AG04450 (cell line): ENCODE measurements at places on chromosomes 1 and 21.
A peak's percentile ranks its signal among the peaks of the same experiment; 100 is the strongest.

- no peak for DNase-seq
Measured at GRCh38 chr1:107862064-107862463, 102.9 kb downstream of the VAV3 start.

- no peak for DNase-seq
Measured at GRCh38 chr1:165633614-165634013, 2.6 kb downstream of the MGST3 start.

DNA sequence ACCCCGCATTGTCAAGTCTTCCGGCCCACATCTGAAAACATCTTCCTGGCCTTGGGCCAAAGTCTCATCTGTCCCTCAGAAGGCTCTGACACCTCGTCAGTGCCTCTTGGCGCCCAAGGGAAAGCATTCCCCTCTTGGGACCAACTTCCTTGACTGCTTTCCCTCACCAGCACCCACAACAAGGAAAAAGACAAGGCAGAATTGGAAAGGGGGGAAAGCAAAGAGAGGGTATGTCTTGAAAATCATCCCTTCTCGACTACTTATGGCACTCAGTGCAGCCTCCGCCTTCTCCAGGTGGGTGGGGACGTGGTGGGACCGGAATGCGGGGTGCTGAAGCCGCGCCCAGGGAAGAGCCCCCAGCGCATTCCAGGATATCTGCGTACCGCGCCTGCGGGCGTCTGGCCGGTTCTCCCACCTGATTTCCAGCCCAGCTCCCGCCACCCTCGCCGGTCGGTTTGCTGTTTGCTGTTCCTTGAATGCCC, 554 bp upstream of the SLC39A1 start:
- no peak for DNase-seq

GRCh38 chr1:179228783-179229213, 679 bp downstream of the ABL2 start:
- DNase-seq = no peak

DNA sequence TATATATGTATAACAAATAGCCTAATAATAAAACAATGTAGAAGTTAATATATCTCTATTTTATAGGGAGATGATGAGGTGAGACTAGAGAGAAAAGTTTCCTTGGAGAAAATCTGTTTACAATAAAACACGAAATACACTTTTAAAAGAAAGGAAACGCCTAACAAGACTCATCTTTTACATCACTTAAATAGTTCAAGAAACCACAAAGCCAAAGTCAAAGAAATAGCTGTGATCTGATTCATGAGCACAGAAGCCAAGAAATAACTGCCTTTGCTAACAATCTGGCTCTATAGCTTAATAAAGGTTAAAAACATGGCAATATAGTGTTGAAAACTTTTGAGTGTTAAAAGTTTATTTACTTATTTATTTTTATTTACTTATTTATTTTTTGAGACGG, 61.5 kb downstream of the TOR3A start:
- DNase-seq = peak; percentile 74

- no peak for DNase-seq
Measured at GRCh38 chr1:202143768-202144401, 652 bp downstream of the ARL8A start.

GRCh38 chr21:41966041-41966833, 12.4 kb upstream of the C2CD2 start:
- DNase-seq = no peak

DNA sequence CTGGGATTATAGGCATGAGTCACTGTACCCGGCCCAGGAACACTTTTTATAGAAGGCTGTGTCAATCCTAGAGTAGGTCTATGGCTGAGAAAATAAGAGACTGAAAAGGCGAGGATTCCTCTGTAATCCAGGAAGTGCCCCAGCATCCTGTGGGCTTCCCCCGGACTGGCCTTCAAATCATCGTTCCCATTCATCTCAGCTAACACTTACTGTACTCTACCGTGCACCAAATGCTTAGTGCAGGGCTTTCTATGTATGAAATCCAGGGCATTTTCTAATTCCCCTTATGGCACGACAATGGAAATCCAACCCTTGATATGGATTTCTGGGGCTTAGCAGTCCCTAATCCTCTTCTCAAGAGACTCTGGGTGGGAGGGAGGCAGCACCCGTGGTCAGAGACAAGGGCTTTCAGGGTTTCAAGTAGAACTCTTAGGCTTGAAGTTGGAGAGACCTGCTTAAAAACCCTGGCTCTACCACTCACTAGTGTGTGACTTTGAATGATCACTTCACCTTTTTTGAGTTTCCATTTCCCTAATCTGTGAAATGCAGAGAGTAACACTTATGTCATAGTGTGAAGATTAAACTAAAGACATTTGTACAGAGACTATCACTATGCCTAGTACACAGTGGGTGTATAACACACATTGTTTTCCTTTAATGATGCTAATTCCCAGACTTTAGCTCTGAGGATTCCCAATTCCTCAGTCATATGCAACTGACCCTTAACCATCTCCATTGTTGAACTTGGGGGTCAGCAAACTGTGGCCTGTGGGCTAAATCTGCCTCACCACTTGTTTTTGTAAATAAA, 20.3 kb downstream of the MECR start:
- no peak for DNase-seq

DNA sequence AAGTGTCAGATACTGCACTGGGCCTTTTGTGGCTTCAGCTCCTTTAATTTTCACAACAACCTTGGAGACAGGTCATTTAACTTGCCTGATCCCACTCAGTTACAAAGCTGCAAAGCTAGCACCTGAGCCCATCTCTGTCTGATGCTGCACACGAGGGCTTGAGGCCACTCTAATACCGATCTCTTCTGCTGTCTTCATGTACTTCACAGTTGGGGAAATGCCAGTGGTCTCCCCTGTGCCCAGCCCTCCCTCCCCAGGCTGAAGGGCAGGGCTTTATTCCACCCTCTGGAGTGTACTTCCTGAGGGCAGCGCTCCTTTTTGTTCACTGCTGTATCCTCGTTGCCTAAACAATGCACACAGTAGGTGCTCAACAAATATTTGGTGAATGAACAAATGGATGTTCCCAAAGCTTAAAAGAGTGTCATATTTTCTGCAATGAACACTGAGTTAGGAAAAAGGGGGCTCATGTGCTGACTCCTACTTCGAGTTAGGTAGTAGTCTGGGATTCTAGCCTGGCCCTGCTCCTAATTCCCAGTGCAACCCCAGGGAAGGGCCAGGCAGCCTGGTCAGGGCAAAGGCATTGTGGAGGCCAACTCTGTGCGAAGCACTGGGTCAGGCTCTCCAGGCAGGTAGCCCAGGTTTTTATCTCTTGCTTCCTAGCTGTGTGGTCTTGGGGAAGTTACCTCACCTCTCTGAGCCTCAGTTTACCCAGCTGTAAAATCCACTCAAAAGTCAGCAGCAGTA, 1.1 kb downstream of the TMCO4 start:
- DNase-seq = no peak

GRCh38 chr1:185265314-185265713, 51.7 kb downstream of the IVNS1ABP start:
- DNase-seq = no peak

- no peak for DNase-seq
Measured at GRCh38 chr1:234361102-234361603, 12.1 kb upstream of the COA6 start.

DNA sequence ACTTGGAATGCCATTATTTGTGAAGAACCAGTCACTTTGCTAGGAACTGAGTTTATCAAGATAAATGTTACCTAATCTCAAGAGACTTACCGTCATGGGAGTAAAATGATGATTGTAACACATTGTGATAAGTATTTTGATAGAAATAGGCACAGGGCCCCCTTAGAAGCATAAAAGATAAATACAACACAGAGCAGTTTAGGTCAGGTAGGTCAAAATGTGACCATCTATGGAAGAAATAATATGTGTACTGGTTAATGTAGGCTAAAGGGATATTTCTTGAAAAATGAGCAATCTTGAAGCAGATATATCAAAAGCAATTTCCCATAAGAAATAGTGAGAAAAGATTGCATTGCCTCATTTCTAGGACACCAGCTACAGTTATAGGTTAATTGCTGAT, 1386.8 kb upstream of the ADGRL2 start:
- no peak for DNase-seq

DNA sequence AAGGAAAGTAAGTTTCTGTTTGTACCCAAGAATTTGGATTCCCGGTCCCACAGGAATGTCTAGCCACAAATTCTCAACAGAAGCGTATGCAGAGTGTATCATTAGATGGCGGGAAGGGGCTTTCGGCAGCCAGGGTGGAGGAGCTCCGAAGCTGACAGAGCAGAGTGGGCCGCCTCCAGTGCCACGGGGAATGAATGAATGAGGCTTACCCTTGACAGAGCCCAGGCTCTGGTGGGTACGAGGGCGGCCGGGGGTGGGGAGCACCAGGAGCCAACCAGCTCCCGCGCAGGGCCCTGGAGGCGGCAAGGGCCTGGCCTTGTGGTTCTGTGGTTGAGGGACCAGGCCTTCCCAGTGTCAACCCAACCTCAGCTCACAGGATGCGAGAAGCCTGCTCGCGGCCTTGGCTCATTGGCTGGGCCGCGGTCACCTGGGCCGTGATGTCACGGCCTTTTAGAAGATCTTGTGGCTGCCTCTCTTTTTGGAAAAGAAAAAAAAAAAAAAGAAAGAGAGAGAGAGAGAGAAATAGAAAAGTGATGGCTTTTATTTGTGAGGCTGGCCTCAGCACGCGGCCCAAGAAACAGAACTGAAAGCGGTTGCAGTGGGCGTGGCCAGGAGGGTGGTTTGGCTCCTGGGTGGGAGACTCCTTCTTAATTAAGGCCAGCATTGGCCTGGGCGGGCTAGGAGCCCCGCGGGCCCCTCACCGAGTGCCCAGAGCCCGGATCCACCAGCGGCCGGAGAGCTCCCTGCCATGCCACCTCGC, 34.9 kb upstream of the RUNX3 start:
- no peak for DNase-seq

- no peak for DNase-seq
Measured at GRCh38 chr1:7770997-7771822, at the start of gene VAMP3. VAMP3 (plus strand) TSS chr1:7771296; CDS start chr1:7771384, 88 bp downstream.

- no peak for DNase-seq
Measured at GRCh38 chr1:107647012-107647411, 318.0 kb downstream of the VAV3 start.

- peak; percentile 27 for DNase-seq
Measured at GRCh38 chr21:35850029-35850428, 210.3 kb downstream of the SETD4 start.

GRCh38 chr1:205633421-205633976, 1.7 kb upstream of the ELK4 start:
- no peak for DNase-seq

- no peak for DNase-seq
Measured at GRCh38 chr1:230354005-230354404, 72.1 kb downstream of the PGBD5 start.

DNA sequence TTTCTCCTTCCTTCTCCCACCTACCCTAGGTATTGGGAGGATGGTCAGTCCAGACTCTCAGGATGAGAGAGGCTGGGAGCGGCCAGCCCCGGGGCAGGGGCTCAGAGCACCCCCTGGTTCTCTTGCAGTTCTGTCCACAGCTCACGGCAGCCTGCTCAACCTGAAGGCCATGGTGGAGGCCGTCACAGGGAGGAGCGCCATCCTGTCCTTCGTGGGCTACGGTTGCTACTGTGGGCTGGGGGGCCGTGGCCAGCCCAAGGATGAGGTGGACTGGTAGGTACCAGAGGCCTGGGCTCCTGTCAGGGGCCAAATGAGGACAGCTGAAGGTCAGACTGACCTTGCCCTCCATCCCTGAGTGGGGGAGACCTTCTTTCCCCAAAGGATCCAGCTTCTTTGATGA, 4.2 kb downstream of the PLA2G2F start:
- DNase-seq = no peak

GRCh38 chr1:194629011-194629410, 1442.6 kb upstream of the B3GALT2 start:
- no peak for DNase-seq

- DNase-seq = no peak
Measured at GRCh38 chr1:39898191-39898590, 3.5 kb downstream of the MYCL start.

GRCh38 chr1:184395370-184395769, 8.5 kb downstream of the C1orf21 start:
- DNase-seq = no peak

- DNase-seq = no peak
Measured at GRCh38 chr1:177278626-177279390, 108.0 kb downstream of the BRINP2 start.

DNA sequence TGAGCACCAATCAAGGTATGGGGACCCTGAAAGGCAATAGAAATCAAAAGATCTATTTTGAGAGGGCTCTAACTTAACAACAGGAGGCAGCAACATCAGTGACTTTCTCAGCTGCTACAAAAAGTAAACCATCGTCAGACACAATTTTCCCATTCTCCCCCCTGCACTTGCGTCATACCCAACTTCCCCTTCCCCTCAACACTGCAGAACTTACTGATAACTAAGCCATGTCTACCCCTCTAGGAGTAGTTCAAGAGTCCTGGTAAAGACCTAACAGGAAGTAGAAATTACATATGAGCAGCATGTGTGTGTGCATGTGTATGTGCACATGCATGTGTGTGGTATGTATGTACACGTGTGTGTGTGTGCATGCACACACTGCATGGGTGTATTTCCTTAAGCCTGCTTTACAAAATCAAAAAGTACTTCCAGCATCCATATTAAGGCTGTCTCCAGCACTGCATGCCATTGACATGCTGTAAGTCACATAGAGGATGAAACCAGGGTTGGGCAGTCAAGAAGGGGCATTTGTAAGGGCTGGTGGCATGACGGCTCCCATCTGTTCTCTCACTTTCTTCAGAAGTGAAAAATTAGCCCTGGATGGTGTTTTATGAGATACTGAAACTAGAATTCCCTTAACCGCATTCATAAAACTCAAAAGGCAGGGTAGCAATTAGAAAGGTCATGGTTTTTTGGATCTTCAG, 460.1 kb upstream of the RUNX1 start:
- DNase-seq = no peak

DNA sequence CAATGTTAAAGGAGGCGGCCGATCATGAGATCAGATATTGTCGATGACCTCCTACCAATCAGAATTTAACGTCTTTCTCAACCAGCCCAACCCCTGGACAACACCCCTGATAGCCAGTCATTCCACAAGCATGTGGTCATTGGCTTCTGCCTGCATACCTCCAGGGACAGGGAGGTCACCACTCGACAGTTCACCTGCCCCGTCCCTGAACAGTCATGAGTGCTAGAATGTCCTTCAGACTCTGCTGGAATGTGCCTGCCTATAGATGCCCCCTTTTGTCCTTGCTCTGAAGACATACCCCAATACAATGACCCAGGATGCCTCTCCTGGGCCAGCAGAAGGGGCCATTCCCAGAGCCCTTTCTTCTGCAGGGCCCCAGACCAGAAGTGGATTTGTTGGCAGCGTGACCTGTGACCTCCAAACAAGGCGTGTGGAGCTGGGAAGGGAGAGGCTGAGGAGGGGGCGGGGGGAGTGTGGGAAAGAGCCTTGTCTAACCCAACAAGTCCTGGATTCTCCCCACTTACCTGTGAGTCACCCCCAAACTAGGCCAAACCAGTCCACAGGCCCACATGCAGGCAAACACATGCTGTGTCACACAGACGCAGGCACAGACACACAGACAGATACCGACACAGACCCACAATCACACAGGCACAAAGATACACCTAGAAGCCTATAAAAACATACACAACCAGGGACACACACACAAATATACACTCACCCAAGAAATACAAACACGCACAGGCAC, 2.2 kb downstream of the CRYBG2 start:
- DNase-seq = no peak

GRCh38 chr1:47997289-47998200, at the start of gene TRABD2B:
TRABD2B (minus strand) TSS chr1:47997385.
- DNase-seq = no peak
